ENCODE measurements at places on chromosomes 4 and X.

DNA sequence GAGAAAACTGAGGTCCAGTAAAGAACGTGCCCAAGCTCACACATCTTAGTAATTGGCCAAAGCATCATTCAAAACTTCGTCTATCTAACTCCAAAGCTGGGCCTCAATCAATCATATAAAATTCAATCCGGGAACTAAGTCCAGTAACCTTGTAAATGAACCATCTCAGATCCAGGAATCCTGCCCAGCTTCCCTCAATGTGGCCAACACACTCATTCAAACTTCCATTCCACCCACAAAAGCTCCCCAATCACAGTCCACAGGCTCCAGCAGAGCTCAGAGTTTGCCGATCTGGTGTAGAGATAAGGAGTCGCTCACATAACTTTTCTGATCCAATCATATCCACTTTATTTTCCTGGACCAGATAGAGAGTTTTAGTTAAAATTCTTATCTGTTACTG lies 144.8 kb downstream of the SPATA18 start:
- no peak for DNase-seq

DNA sequence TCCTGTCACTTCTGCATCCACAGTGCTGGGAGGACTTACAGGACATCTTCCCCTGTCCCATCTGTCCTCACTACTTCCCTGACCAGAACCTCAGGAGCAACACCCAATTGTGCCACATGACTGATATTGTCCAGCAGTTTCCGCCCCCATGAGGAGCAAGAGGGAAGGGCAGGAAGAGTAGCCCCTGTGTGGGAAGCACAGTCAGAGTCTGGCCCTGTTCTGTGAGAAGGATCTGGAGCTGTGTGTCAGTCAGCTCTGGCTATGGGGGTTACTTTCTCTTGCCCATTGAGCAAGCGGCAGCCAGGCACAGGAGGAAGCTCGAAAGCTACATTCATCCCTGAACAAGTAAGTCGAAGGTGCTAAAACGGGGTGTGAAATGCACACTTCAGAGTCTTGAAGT lies 14.8 kb upstream of the TRIM60 start:
- DNase-seq = no peak

- peak; percentile 4 for DNase-seq
Measured at GRCh38 chr4:143773998-143774895, 73.8 kb upstream of the FREM3 start.

GRCh38 chr4:25098964-25099891 lies 61.0 kb downstream of the SEPSECS start:
- DNase-seq = no peak

GRCh38 chrX:120795301-120795700 lies 80.4 kb downstream of the CT47B1 start:
- DNase-seq = no peak

- DNase-seq = no peak
Measured at GRCh38 chr4:168220893-168221292, 97.7 kb downstream of the DDX60 start.
